G401 (cell line): ENCODE measurements at places on chromosomes 12 and 14.

DNA sequence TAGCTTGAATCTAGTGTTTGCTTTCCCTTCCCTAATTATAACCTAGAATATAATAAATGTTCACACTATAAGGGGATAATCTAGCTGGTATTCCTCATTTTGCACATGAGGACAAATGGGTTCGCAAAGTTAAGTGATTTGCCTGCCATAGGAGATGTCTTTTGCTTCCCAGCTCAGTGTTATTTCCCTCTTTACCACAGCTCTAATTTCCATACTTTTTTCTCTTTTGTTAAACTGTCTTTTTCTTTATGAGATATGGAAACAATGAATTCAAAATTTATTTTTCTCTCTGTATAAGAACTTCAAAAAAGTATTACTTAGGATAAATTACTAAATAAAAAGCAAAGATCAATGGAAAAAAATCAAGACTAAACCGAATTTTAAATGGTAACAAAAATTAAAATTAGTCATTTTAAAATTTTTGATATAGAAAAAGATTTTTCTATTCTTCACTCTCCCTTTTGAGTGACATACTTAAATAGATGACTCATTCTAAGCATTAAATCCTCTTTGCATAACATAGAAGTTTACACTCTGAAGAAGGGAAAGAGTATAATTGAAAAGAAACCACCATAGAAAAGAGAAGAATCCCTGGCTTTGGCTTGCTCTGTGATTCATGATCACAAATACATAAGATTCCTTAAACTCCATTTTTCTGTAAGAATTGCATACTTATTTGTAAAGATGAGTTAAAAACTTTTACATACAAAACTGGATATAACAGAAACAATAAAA is 97.3 kb downstream of the INSM2 start:
- DNase-seq, result no peak

- DNase-seq, result no peak
Measured at GRCh38 chr14:100711493-100711892, 15.2 kb upstream of the DLK1 start.

- no peak for DNase-seq
Measured at GRCh38 chr14:93410893-93411292, 19.8 kb upstream of the UNC79 start.

GRCh38 chr12:89154743-89155499 is 197.4 kb downstream of the DUSP6 start:
- no peak for DNase-seq

- DNase-seq, result no peak
Measured at GRCh38 chr12:48514728-48515127, 10.7 kb upstream of the OR8S1 start.

DNA sequence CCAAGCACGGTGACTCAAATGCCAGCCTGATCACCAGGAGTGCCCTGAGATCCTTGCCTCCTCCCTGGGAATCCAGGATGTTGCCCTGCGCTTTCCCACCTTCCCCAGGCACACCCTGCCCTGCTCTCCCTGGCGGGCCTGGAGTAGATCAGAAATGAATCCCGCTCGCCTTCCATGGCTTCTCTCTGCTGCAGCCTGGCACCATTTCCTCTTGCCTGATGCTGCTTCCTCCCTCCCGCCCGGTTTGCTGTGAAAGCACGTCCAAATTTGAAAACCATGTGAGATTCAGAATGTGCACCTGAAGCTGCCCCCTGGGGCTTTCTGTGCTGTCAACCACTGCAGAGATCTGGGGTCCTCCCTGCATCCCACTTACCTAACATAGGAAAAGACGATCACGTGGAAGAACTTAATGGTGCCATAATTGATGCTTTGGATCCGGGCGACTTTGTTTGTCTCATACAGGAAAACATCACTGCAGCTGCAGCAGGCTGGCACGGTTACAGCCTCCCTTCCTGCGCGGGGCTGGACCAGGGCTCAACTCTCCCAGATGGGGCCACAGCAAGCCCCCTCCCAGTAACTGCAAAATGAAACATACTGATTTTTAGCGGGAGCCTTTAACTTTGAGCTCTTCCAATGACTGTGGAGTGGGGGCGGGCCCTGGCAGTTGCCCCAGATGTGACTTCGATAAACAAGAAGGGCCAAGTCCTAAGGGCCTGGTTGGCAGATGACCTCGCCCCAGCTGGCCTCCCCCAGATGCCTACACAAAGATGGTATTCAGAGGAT is 24.9 kb upstream of the C12orf76 start:
- peak; percentile 67 for DNase-seq

GRCh38 chr12:52199294-52199919 is 7.6 kb upstream of the KRT80 start:
- DNase-seq, result peak; percentile 64

GRCh38 chr12:14970473-14970872 is 2.4 kb upstream of the PDE6H start:
- no peak for DNase-seq

DNA sequence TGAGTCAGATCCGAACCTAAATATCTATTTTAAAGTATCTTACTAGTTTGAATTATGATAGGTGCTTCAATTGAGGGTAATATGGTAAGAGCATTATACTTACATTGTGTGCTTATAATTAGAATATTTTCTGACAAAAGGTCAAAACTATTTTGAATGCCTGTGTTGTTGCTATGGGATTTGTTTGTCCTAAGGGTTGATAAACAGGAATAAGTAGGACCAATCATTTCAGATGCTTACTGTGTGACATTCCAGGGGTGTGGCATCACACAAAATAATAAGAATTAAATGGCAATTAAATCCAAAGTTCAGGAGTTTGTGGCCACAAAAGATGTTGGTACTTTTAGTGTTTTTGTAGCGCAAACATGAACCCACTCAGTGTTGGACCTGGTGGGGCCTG is 256.2 kb upstream of the DDHD1 start:
- DNase-seq, result no peak

DNA sequence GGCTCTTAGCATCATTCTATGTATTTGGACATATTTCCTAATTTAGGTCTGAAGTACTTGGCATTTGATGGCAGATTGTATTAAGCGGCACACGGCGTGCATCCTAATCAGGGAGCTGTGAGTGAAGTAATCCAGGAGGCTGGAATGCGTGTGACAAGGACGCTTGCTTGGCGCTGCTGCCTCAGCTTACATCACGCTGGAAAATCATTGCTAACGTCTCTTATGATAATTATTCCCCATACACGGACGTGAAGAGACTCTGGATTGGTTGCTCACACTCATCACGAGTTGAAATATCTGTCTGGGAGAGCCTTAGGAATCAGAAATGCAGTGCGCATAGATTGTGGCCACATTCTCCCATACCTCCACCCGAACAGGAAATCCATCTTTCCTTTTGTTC is 85.3 kb downstream of the FBXW8 start:
- no peak for DNase-seq

DNA sequence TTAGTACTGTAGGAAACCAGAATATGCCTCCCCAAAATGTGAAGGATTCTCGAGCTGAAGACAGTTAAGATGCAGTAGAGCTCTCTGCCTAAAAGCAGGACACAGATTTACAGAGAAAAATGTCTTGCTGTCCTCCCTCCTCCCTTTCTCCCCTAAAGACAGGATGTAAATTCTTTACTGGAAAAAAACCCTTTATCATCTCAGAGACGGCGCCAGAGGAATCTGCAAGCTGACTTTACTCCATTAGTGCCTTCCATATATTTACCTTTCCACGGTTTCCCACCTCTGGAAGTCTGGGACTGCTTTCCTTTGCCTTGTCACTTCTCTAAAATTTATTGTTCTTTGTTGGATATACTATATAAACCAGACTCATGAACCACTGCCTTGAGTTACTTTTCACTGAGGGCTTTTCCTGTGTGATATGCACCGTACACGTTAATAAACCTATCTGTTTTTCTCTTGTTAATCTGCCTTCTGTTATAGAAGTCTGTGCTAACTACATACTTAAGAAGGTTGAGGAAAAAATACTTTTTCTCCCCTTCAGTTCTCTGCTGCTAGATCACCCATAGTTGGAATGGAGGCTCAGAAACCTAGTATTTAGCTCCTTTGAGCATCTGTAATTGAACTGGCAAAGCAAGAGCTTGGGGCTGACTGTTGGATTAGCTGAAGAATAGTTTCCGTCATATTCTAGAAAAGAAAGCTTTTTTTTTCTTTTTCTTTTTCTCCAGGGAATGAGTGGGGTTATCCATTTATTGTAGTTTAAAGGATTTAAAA is 99.9 kb downstream of the RAD51B start:
- peak; percentile 57 for DNase-seq

DNA sequence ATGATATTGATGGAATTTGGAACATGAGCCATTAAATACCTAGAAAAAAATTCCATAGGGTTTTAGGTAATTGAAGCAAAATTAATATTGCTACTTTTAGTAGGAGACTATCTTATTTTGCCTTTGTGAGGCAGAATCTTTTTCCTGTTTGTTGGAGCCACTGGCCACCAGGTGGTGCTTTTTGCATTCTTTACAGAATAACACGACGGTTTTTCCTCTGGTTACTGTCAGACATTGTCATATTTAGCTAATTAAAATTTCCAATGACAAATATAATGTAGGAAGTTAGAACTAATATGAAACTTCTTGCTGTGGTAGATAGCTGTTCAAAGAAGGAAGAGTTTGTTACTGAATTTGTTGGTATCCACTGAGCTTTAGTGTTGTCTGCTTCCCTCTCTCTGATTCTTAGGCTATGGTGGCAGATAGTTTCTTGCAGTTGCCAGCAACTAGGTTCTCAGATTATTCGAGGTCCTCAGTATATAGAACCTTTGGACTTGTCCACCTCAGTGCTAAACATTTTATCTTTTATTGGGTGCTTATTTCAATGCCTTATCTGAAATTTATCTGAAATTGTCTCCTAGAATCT is 25.7 kb downstream of the RAB21 start:
- DNase-seq, result peak; percentile 74

DNA sequence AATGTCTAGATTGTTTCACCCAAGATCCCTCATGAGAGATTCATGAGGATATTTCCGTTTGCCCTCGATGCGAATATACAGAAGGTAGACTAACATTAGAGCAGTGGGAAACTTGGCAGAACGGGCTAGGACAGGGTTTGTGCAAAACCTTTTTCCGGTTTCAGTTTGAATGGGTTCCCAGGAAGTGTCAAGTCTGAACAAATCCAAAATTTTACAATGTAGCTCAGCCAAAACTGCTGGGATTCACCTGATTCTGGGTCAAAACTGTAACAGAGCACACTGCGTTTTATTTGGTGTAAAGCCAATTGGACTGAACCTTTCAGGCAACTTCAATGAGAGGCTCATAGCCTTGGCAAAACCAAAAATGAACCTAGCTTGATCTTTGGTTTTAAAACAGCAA is 337.8 kb upstream of the DIO2 start:
- DNase-seq, result peak; percentile 100
